ENCODE measurements at places on chromosomes 6 and 20.

DNA sequence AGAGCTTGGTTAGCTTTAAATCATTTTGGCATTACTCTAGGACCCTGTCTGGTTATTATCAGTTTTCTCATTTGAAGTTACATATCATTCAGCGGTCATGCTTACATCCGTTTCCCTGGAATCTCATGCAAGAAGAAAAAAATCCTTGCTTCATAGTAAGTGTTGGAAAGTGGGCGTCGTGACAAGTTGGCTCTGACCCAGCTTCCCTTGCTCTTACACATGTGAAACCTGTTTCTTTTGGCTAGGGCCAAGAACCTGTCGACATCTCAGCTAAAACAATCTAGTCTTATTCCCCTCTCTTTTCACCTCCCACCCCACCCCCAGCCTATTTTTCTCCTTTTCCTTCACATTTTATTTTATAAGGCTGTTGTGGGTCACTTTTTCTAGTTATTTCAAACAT lies 45.5 kb downstream of the ANKS1A start:
- DNase-seq, result no peak

GRCh38 chr20:36105711-36106226 lies 48.8 kb upstream of the EPB41L1 start:
- no peak for DNase-seq

DNA sequence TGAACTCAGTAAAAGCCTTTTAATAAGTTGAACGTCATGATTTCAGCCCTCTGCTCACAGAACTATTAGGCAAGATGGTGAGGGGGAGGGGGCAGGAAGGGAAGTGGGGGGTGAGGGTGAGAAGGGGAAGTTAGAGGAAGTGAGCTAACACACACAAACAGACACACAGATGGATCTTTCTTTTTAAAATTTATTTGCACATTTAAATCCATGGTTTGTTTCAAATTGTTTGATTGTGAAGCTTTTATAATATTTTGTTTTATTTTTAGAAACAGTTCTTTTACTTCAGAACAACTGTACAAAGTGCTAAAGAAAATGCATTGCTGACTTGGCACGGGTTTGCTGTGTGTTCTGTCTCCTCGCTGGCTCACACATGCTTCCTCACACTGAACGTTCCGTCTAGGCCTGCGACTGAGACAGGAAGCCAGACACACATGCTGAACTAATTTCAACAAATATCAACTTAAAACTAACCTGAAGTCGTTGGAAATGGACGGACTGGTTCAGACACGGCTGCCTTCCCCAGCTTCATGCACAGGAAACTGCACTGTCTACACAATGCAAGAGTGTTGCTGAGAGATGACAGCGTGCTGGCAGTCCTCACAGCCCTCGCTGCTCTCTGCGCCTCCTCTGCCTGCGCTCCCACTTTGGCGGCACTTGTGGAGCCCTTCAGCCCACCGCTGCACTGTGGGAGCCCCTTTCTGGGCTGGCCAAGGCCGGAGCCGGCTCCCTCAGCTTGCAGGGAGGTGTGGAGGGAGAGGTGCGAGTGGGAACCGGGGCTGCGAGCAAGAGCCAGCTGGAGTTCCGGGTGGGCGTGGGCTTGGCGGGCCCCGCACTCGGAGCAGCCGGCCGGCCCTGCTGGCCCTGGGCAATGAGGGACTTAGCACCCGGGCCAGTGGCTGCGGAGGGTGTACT lies 8.1 kb upstream of the ZBP1 start:
- DNase-seq, result no peak

DNA sequence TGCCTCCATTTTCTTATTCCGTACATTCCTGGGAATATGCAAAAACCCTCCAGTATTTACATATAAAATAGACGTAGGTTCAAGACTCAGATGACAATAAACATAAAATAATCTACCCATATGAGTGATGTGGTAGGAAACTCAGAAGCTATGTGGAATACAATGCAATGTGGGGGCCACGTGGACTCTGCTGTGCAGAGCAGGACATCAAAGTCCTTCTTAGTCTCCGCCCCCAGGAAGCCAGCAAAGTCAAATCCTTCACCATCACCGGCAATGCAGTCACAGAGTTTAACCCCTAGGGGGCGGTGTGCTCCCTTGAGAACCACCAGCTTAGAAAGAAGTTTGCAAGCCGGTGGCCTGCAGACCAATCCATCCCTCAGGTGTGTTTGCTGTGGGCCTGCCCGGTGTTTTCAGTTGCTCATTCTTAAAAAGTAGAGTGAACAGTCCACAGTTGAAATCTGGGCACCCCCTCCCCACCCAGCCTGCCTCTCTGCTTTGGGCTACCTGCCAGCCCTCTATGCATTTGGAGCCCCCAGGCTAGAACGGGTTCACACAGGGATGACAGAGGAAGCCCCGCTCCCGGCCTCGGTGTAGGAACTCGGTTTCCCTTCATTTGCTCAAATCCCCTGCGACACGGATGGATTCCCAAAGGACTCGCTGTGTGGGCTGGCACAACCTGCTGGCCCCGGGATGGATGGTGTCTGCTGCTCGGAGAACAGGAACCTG lies 59.9 kb downstream of the SULF2 start:
- peak; percentile 73 for DNase-seq
